ENCODE measurements at places on chromosomes 2 and 18.
A peak's percentile ranks its signal among the peaks of the same experiment; 100 is the strongest.

GRCh38 chr18:23528580-23529472 lies 25.5 kb downstream of the RMC1 start:
- DNase-seq, result peak; percentile 48

GRCh38 chr18:61664419-61665084 lies 228.3 kb downstream of the RNF152 start:
- peak; percentile 22 for DNase-seq

DNA sequence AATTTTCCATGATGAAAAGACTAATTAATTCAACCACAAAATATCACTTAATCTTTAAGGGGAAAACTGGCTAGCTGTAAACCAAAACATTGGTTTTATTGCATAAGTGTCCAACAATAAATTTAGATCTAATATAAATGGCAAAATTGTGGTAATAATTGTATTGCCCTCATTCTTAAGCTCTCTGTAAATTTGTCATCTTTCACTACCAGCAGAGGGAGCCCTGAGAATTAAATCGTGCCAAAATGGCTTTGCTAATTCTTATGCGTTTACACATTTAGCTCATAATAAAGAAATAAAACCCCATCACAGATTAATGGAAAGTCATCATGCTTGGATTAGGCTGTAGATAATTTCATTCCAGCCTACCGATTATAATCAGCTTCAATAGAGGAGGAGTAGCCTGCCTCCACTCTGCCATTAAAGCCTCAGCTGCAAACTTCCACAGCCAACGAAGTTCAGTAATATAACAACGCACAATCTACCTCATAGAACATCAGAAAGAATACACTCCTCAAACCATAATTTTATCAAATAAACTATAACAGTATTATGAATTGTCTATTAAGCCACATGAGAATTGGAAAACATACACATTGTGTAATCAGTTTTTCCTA lies 70.0 kb upstream of the ATP5MC3 start:
- peak; percentile 48 for DNase-seq

GRCh38 chr2:105609746-105610402 lies 134.8 kb upstream of the NCK2 start:
- no peak for DNase-seq

DNA sequence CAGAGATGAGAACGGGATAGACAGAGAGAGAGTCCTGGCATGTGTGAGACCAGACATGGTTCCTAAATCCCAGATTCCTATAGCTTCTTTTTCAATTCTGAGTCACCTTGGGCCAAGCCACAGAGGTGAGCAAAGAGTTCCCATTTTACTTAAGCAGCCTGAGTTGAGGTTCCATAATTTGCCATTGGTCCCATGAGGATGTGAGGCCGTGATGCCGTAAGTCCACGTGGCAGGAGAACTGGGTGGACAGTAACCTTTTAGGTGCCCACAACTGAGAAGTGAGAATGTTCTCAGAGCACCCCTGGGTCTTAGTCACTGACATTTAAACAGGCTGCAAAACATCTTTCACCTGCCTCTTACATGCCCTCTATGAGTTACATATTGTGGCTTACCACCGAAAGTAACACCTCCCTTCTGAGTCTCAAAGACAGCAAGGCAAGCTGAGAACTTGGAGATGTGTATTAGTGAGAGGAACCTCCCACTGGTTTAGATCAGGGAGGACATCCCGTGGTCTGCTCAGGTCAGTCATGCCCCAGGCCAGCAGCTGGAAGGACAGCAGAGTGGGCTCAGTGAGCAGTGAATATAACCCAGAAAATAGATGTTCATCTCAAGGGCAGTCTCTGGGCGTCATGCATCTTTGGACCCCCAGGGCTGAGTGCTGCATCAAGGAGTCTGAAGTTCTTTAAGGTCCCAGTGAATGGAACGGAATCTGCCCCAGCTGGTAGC lies 127.9 kb upstream of the LGALSL start:
- DNase-seq, result no peak

GRCh38 chr2:237801466-237801865 lies 2.9 kb downstream of the RBM44 start:
- DNase-seq, result no peak

- DNase-seq, result peak; percentile 97
Measured at GRCh38 chr2:65320042-65320725, 92.6 kb downstream of the ACTR2 start.

- DNase-seq, result no peak
Measured at GRCh38 chr2:118527571-118527970, 319.9 kb downstream of the EN1 start.

DNA sequence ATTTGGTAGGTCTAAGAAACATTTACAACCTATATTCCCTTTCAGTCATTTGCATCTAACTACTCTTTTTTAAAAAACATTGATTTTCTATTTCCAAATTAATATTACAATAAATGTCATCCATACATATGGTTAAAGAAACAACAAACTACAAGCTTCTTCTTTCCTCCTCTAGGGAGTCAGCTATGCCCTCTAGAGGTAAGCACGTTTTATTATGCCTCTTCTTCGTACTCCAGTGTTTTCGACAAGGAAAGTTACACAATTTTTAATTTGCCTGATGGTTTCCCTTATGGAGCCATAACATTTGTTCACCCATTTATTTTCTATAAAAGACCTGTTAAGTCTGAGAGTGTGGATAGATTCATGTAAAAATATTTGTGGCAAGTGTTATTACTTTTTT lies 183.4 kb upstream of the CDH7 start:
- DNase-seq, result peak; percentile 0

DNA sequence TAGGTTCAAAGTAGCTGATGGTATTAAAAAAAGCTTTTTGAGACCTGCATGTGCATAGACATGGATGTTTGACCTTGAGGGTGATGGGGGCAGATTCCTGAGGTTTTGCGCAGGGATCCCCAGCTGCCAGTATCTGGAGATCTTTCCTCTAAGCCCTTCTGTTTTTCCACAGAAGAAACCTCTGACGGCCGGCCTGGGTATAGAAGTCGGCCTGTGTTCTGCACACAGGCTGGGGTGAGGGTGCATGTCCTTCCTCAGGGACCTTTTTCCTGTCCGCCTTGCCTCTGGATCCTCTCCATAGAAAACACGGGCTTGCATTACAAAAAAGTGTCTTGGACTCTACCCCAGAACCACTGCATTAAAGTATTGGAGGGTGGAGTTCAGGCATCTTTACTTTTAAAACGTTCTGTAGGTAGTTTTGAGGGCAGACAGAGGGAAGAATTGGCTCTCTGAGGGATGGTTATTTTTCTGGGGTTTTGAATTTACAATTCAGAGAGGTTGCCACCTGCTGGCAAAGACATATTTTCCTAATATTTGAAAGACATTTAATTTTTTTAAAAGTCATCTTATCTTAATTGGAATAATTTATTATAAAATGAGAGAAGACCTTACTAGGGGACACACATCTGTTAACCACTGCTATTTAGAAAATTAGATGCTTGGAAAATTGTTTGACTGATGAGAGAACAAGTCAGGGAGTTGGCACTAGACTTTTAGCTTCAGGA lies 350.6 kb downstream of the DCDC2C start:
- DNase-seq, result no peak

GRCh38 chr2:142682528-142682927 lies 194.9 kb upstream of the KYNU start:
- DNase-seq, result peak; percentile 54

DNA sequence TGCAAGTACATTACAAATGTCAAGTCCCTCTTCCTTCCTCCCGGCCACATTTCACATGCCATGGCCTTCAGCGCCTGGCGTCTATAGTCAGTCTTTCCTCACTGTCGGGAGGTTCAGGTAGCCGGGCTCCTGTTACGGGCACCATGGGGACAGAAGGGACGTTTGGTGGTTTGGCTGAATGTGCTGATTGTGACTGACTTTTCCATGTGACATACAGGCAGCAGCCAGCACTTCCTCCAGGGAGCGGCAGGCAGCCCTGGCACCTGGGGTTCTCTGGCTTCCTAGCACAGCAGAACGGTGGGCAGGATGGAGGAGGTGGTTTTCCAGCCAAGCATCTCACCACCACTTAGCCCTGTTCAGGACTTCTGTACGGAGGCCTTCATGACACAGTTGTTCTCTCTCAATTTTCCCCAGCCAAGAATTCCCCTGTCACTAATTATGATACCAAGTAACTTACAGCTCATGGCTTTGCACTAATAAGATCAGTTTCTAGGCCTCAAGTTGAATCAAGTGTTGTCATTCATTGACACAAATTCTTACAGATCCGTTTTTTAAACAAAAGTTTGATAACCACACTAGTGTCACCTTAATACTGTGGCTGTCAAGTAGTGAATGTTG lies 83.9 kb upstream of the REV1 start:
- DNase-seq, result no peak

DNA sequence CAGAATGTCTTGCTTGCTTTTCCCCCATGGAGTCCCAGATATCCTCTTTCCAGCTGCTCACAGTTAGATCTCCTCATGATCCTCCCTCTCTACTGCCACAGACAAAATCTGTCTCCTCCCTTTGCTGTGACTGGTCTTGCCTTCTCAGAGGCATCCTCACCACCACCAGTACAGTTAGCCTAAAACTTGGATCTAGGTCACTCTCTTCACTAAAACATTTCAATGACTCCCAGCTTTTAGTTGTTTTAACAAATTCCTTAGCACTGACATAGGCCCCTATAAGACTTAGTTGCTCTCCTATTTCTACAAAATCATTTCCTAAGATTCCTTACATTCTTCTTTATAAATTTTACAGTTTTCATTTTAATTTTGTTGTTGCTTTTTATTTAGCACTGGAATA lies 734.2 kb upstream of the CHAC2 start:
- peak; percentile 44 for DNase-seq

DNA sequence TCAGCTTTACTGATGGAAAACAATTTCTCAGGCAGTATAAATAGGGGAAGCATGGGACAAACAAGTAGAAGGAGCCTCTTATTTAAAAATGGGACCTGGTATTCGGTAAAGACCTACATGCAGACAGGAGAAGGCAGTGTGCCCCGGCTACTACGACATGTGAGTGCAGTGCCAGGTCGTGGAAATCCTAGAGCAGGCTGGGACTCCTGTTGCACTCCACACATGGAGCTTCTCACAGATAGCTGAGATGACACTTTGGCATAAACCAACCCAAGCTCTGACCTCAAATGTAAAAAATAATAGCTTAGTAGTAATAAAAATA lies 885 bp upstream of the DSEL start:
- DNase-seq, result no peak

GRCh38 chr2:16473575-16473974 lies 192.1 kb downstream of the CYRIA start:
- no peak for DNase-seq

DNA sequence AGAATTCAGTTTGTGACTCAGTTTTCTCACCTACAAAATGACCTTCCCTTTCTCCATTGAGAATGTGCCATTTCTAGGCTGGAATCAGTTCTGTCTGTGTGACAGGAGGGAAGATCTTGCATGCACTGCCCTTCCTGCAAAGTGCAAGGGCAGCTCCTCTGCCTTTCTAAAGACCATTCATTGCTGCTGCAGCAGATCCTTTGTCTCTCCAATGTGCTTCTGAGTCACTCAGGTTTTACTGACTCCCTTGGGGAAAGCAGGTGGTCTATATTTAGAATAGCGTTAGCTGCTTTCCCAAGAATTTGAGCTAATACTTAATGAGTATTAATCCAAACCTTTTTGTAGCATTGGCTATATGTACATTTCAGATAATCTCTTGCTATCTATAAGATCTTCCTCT lies 62.5 kb downstream of the DAW1 start:
- no peak for DNase-seq

- DNase-seq, result no peak
Measured at GRCh38 chr2:27154488-27154887, 5.7 kb downstream of the TCF23 start.

- DNase-seq, result peak; percentile 95
Measured at GRCh38 chr18:56709463-56709862, 58.3 kb downstream of the WDR7 start.

GRCh38 chr2:56803596-56803995 lies 619.8 kb downstream of the CCDC85A start:
- no peak for DNase-seq

GRCh38 chr2:84900971-84901370 lies 4.5 kb upstream of the TMSB10 start:
- no peak for DNase-seq

- DNase-seq, result peak; percentile 36
Measured at GRCh38 chr2:174395969-174396630, 570 bp downstream of the SCRN3 start.

- DNase-seq, result no peak
Measured at GRCh38 chr2:106997204-106997603, 111.2 kb upstream of the ST6GAL2 start.

DNA sequence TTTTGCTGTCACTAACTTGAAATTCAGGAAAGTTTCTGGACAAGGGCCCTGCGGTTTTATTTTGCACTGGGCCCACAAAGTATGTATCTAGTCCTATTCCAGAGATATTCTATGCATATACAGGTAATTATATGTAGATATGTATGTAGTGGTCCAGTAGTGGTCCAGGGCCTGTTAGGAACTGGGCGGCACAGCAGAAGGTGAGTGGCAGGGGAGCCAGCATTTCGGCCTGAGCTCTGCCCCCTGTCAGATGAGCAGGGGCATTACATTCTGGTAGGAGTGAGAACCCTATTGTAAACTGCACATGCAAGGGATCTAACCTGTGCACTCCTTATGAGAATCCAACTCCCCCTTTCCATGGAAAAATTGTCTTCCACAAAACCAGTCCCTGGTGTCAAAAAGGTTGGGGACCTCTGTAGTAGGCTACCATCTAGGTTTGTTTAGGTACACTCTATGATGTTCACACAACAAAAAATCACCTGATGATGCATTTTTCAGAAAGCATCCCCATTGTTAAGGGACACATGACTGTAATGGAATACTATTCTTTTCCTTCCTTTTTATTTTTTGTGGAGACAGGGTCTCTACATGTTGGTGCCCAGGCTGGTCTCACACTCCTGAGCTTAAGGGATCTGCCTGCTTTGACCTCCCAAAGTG lies 2.8 kb upstream of the PPP4R3B start:
- DNase-seq, result peak; percentile 26

DNA sequence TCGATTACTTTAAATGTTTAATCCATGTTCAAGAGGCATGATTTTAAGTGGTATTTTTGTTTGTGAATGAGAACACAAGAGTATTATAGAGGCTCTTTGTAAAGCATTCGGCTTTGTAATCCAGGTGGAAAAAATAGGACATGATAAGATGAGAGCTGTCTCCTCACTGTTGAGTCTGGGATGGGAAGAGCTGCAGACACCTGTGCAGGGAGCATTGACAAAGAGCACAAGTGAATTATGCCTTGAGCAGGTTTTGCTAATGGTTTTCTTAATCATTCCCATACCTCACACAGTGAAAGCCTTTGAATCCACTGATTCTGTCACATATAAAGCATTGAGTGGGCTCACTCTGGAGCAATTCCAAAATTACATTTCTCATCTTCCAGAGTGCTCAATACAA lies 9.6 kb downstream of the COL6A3 start:
- no peak for DNase-seq

DNA sequence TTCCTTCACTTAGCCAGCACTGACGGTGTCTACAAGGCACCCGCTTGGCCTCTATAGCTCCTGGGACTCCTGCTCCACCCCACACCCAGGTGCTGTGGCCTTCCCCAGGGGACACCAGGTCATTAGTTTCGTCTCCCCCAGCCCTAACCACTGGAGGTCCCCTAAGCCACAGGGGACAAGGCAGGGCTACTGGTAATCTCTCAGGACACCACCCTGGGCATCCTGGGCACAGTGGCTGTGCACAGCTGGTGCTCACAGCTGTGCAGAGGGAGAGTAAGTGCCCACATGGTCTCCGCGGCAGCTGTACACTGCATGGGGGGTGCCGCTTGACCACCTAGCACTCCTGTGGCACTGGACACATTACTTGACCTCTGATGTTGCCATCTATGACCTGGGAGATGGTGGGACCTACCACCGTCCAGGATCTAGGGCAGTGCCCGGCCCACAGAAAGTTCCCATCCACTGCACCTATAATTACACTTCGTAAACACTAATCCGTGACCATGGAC lies 134.0 kb downstream of the HDAC4 start:
- no peak for DNase-seq

Data from iris pigment epithelial cell (primary cell).